ENCODE measurements at places on chromosomes 12 and 14.
A peak's percentile ranks its signal among the peaks of the same experiment; 100 is the strongest.

DNA sequence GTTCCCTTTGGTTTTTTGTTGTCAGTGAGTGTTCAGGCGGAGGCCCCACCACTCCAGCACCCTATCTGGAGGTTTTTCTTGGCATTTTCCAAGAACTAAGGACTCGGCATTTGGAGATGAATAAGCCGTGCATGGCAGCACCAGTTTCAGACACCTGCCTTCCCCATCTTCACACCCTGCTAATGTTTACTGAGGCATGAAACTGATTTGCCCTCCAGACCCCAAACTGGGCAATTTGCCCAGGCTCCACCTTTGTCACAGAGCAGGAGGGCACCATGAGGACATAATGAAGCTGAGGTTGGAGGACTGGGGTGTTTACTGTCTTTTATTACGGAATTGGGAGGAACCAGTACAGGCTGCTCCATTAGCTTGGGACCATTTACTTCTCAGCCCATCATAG, 113.4 kb downstream of the LGMN start:
- H3K4me3 ChIP-seq: no peak overlapping the region
- no peaks in the 10 kb centered on the region for H3K27me3 ChIP-seq
- DNase-seq: no peak
- H3K27ac ChIP-seq: no peak overlapping the region
- peaks cover under 1% of the 10 kb centered on the region for H3K36me3 ChIP-seq
- H3K4me1 ChIP-seq: peaks cover 16% of the 10 kb centered on the region

DNA sequence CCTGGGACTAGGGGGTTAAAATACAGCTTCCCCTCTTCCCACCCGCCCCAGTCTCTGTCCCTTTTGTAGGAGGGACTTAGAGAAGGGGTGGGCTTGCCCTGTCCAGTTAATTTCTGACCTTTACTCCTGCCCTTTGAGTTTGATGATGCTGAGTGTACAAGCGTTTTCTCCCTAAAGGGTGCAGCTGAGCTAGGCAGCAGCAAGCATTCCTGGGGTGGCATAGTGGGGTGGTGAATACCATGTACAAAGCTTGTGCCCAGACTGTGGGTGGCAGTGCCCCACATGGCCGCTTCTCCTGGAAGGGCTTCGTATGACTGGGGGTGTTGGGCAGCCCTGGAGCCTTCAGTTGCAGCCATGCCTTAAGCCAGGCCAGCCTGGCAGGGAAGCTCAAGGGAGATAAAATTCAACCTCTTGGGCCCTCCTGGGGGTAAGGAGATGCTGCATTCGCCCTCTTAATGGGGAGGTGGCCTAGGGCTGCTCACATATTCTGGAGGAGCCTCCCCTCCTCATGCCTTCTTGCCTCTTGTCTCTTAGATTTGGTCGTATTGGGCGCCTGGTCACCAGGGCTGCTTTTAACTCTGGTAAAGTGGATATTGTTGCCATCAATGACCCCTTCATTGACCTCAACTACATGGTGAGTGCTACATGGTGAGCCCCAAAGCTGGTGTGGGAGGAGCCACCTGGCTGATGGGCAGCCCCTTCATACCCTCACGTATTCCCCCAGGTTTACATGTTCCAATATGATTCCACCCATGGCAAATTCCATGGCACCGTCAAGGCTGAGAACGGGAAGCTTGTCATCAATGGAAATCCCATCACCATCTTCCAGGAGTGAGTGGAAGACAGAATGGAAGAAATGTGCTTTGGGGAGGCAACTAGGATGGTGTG, 1.9 kb downstream of the GAPDH start:
- peak overlapping the region; percentile 100 for H3K27ac ChIP-seq
- peaks cover 77% of the 10 kb centered on the region for H3K4me1 ChIP-seq
- H3K36me3 ChIP-seq: peaks cover 62% of the 10 kb centered on the region
- no peak for DNase-seq

DNA sequence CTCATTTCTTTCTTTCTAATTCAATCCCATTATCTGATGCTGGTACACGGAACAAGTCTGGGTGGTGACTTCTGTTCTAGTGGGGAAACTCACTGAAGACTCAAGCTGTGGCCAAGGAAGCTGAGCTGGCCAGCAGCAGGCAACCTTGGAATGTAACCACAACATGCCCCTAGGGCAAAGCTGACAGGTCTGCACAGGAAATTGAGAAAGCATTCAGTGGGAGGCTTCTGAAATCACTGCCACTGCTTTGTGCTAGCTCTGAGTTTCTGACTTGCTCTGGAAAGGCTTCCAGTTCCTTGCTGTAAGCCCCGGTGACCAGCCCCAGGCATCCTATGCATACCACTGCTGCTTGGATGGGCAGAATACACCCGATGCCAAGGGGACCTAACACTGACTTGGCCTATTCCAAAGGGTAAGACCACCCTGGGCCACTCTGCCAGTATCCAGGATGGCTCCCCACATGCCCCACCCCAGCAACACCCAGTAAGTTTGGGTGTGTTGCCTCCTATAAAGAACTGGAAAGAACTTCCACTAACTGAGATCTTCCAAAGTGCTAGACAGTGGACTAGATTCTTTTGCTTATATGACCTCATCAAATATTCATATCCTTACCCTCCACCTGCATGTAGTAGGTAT, 84.5 kb upstream of the CDKN3 start:
- no peaks in the 10 kb centered on the region for H3K4me1 ChIP-seq
- H3K36me3 ChIP-seq: no peaks in the 10 kb centered on the region
- H3K4me3 ChIP-seq: no peak overlapping the region

DNA sequence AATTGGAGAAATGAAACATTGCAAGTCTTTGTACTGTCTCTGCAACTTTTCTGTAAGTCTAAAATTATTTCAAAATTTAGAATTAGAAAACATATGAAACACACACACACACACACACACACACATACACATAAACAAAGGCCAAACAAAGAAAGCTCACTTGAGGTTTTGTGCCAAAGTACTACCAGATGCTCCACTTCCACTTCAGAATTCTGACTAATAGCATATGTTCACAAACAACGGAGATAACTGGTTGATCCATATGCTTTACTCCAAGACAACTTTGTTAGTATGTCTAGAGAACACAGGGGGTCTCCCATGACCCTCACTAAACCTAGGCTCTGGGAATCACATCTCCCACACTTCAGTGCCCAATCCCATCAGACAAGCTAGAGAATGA, 133.8 kb upstream of the CLEC14A start:
- DNase-seq: no peak
- H3K27ac ChIP-seq: no peak overlapping the region
- no peaks in the 10 kb centered on the region for H3K4me1 ChIP-seq
- H3K27me3 ChIP-seq: peaks cover 1% of the 10 kb centered on the region
- no peak overlapping the region for H3K4me3 ChIP-seq

- H3K27ac ChIP-seq: no peak overlapping the region
- H3K4me3 ChIP-seq: no peak overlapping the region
- H3K36me3 ChIP-seq: no peaks in the 10 kb centered on the region
- DNase-seq: no peak
- H3K4me1 ChIP-seq: peaks cover 5% of the 10 kb centered on the region
These were observed 5.5 kb downstream of the IFI27L2 start for GRCh38 chr14:94123868-94124267.

- peak overlapping the region; percentile 90 for H3K27ac ChIP-seq
- peaks cover 20% of the 10 kb centered on the region for H3K4me1 ChIP-seq
- peak overlapping the region; percentile 85 for H3K4me3 ChIP-seq
- no peaks in the 10 kb centered on the region for H3K36me3 ChIP-seq
- no peaks in the 10 kb centered on the region for H3K27me3 ChIP-seq
These were observed 51.1 kb downstream of the GTF2A1 start for GRCh38 chr14:81169711-81170103.
